ENCODE measurements at places on chromosomes 4 and X.

DNA sequence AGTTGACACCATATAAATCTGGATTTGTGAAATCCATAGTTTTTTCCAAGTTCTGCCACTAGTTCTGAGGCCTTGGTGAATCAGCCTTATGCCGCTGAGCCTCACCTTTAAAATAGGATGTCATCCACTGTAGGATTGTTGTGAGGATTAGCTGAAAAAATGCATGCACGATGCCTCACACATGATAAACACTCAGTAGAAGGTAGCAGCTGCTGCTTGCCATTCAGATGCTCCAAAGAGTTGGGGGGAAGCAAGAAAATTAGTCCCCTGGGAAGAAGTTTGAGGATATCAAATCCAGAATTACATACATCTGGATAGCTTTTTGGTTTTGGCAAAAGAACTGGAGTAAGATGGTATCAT is 7.4 kb downstream of the MMAA start:
- no peak for DNase-seq

- DNase-seq = peak; percentile 70
These were observed 42.7 kb upstream of the RASSF6 start for GRCh38 chr4:73662709-73663546.

DNA sequence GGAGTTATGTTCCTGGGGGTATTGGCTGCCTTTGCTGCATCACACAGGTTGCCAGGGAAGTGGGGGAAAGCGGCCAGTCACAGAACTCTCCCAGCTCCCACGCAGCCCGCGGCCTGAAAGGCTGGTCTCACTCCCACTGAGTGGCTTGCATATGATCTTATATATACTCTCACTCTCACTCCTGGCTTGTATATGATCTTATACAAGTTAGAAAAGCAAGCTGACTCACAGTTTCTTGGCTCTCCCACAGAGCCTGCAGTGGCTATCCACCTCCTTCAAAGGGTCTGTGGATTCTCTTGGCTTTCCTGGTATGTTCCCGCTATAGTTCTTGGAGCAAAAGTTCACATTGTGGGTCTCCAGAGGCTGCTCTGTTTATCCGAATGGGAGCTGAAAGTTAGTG is 833.5 kb upstream of the GALNTL6 start:
- DNase-seq = no peak

DNA sequence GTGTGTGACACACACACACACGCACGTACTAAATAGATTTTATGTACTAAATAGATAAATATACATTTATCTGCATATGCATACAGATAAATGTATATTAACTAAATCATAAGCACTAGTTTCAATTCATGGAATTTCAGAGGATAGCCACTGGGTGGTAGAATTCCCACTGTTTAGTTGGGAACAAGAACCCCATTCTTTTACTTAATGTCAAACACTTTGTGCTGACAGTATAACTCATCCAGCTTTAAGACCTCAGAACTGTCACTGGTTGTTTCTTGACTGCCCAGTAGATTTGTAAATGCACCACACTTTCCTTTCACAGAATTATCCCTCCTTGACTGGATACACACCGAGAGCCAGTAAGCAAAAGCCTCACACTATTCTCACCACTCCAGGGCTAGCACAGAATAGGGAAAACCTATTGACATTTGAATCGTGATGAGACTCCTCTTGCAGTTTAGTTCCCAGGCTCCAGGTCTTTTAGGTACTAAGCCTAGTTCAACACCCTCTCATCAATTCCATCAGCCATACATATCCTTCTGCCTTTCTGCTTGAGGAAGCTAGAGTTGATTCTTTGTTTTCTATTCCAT is 32.4 kb downstream of the PPARGC1A start:
- DNase-seq = peak; percentile 32

GRCh38 chr4:75034523-75034922 is 101.6 kb downstream of the PARM1 start:
- DNase-seq = no peak

GRCh38 chrX:72430405-72430968 is 124.8 kb upstream of the CITED1 start:
- DNase-seq = no peak

DNA sequence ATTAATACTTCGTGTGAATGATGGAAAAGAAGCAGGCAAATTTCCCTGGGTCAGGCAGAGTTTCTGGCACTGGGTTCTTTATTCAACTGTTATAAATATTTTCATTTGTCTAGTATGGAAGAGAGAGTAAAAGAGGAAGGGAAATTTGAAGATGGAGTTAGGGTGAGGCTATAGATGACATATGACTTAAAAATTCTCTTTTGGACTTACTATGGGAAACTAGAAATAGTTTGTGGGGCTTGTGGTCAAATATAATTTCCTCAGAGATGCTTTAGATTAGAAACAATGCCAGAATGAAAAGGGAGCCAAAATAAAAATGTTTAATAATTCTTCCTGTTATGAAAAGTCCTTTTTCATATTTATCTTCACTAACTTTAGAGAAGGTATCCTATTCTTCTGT is 103.2 kb downstream of the GC start:
- DNase-seq = no peak

- DNase-seq = peak; percentile 95
These were observed 99.4 kb upstream of the PGRMC2 start for GRCh38 chr4:128386761-128387599.

DNA sequence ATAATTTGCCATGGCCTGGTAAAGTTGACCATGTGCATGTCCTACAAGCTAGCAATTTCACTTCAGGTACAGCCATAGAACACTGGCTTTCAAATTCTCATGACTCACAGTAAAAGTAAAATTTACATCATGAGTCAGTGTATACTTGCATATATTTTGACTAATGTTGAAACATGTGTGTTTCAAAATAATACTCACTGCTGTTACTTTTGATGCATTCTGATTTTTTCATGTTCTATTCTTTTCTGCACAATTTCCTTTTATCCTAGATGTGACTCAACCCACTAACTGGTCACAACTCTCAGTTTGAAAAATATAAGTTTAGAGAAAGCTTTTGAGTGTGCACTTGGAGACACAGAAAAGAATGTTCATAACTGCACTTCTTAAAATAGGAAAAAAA is 365.7 kb downstream of the FGF13 start:
- DNase-seq = no peak

DNA sequence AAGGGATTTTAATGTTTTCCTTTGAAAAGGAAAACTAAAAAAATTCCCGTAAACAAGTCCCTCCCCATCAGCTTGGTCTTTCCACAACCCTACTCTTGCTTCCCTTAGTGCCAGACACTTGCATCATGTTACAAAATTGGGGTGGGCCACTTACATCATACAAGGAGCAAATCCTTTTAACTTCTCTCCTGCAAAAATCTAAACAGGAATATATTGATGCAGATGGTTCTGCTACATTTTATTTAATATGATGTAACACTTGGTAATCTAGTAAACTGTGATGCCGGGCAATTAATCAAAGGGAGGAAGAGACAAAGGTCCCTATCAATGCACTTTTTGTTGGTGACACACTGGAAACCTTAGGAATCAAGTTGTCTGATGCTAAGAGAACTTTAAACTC is 125.3 kb downstream of the UBE2K start:
- DNase-seq = peak; percentile 85

- no peak for DNase-seq
These were observed 437.7 kb upstream of the HS3ST1 start for GRCh38 chr4:11866391-11866790.

GRCh38 chrX:13965531-13965930 is 64.2 kb downstream of the GEMIN8 start:
- no peak for DNase-seq

- DNase-seq = no peak
These were observed 145.8 kb upstream of the ATP6AP2 start for GRCh38 chrX:40434947-40435346.

DNA sequence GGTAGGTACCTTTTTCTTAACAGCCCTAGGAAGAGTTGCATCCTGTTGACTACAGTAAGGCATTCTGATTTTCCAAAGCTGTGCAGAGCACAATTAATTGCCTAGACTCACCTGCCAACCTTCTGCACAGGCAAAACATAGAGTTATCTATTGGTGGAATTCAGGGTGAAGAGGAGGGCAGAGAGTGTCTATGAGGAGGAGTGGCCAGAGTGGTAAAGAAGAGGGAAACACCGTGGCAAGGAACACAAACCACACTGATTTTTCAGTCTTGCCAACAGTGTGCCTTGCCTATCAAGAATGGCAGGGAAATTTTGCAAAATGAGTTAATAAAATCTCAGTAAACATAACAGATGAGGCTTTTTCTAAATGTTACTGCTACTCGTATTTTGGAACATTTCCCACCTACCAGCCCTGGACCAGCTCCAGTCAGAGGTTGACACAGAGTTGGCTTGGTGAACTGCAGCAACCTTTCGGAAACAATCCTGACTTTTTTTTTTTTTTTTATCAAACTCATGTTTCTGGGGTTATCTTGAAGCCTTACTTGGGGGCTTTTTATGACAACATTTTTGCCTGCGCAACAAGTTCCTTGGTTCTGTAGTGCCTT is 67.9 kb upstream of the CAPN6 start:
- no peak for DNase-seq

DNA sequence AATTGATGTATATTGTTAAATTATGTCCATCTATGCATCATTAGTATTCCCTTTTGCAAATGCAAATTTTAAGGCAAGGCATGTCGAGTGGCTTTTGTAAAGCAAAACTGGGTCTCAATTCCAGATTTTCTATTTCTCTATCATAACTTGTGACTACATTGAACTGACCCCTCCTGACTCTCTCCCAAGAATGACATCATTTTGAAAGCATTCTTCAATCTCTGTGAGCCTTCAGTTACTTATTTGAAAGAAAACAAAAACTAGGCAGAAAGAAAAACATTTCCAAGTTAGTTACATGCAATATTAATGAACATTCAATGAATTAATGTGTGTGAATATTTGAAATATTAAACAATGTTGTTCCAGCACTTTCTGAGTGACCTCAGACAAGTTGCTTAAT is 314.3 kb upstream of the CLNK start:
- no peak for DNase-seq

DNA sequence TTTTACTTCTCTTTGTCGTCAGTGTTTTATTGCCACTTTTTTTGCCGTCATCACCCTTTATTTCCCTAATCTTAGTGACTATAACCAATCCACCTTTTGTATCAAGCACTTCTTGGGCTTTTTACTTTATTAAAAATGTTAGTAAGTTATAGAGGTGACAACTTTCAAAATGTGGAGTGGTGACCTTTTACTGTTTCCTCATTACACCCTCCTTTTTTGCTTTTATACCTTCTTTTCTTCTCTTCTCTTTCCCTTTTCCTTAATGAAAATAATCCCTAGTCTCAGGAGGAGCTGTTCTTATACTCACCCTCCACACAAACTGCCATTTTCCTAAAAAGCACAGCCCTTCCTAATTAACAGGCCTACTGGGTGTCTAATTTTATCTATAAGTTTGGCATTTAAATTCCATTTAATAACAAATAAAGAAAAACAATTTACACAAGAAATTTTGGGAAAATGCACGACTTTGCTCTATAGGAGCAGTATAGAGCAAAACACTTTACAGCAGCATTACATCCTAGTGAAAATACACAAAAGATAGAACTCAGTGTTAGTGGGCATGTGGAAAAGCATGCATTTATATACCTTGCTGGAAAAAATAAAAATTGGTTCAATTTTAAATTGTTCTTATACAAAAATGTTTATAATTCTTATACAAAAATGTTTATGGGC is 27.3 kb downstream of the BBS12 start:
- DNase-seq = no peak

- peak; percentile 12 for DNase-seq
These were observed 103.6 kb upstream of the ADGRG2 start for GRCh38 chrX:19225909-19226308.

GRCh38 chr4:149572716-149573115 is 242.9 kb downstream of the IQCM start:
- no peak for DNase-seq

GRCh38 chrX:43970528-43970927 is 2.7 kb downstream of the NDP start:
- no peak for DNase-seq

GRCh38 chrX:126272795-126273497 is 106.9 kb upstream of the DCAF12L2 start:
- DNase-seq = no peak

GRCh38 chr4:23697722-23698121 is 192.1 kb downstream of the PPARGC1A start:
- no peak for DNase-seq

- no peak for DNase-seq
These were observed 18.2 kb upstream of the UGT2B10 start for GRCh38 chr4:68797618-68798017.

GRCh38 chr4:74714611-74715130 is 79.7 kb downstream of the BTC start:
- no peak for DNase-seq

- DNase-seq = no peak
These were observed 482.4 kb downstream of the NLGN4X start for GRCh38 chrX:5746231-5746630.

GRCh38 chr4:53963781-53964180 is 100.6 kb downstream of the CHIC2 start:
- no peak for DNase-seq

DNA sequence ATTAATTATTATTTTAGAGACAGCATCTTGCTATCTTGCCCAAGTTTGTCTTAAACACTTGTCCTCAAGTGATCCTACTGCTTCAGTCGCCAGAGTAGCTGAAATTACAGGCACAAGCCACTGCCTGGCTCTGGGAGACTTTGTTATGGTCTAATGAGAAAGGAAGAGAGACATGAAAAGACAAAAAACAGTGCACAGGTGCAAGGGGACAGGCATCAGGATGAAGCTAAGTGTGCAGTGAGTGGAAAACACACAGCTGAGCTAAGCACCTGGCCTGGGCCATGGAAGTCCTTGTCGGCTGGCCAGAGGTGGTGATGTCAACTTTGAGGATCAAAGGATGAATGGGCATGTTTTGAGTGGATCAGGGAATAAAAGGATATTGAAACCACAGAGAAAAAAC is 102.7 kb downstream of the HS3ST1 start:
- no peak for DNase-seq

- DNase-seq = no peak
These were observed 988 bp upstream of the SRD5A3 start for GRCh38 chr4:55345054-55345453.

GRCh38 chrX:1593286-1594271 is 2.2 kb downstream of the AKAP17A start:
- DNase-seq = no peak

- no peak for DNase-seq
These were observed 300.4 kb upstream of the RPS6KA3 start for GRCh38 chrX:20567108-20567507.

Measured in fibroblast of the conjunctiva (primary cell).